ENCODE measurements at places on chromosomes 2 and 18.

DNA sequence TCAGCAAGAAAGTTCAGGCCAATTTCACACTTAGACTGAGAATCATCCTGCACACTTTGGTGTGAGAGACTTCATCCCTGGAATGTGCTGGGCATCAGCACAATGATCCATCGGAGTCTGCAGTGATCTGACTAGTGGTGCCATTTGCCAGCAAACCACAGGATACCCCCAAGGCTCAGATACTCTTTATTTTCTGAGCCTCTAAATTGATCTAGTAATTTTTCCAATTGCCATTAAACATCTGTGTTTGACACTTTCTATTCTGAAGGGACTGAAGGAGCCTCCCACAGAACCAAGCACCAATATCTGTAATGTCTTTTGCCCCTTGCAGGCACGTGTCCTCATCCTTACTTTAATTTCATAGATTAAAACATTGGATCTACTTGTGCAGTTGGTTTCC, 485.3 kb upstream of the SMIM21 start:
- DNase-seq: no peak

GRCh38 chr2:199602271-199602895, 144.6 kb upstream of the SATB2 start:
- DNase-seq: no peak

GRCh38 chr2:17229414-17229813, 288.8 kb downstream of the RAD51AP2 start:
- DNase-seq: no peak

DNA sequence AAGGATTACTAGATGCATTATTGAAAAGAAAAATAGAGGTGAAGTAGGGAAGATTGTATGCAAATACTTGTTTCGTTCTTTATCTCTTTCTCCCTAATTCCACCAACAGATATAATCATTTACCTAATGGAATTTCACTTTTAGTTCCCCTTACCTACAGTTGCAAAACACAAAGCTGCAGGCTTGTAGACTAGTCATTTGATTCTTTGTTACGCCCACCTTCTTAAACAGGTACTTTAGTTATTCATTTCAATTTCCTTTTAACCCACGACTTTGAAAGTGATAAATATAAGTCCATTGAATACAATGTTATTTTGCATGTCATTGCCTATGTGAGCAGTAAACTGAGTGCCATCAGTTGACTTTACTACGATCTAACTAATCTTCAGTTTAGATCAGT, 3.9 kb upstream of the HRH4 start:
- DNase-seq: no peak

DNA sequence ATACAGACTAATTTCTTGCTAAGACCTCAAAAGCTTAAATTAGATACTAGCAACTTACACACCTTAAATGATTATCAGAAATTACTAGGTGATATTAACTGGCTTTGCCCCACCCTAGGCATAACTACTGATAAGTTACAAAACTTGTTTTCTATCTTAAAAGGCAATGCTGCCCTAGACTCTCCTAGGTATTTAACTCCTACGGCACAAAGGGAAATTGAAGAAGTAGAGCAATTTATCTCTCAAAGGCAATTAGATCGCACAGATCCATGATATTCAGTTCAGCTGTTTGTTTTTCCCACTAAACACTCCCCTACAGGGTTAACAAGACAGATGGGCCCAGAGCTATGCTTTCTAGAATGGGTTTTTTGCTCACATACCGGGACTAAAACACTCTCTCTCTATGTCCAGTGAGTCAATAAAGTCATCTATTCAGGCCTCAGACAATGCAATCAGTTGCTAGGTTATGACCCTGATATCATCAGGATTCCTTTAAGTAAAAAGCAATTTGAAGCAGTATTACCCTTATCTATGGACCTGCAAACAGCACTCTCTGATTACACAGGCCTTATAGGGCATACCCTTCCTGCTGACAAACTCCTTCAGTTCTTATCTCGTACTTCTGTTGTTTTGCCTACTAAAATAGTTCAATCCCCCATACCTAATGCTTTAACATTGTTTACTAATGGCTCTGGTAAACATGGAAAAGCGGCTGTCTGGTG, 14.3 kb downstream of the MAP3K2 start:
- no peak for DNase-seq

DNA sequence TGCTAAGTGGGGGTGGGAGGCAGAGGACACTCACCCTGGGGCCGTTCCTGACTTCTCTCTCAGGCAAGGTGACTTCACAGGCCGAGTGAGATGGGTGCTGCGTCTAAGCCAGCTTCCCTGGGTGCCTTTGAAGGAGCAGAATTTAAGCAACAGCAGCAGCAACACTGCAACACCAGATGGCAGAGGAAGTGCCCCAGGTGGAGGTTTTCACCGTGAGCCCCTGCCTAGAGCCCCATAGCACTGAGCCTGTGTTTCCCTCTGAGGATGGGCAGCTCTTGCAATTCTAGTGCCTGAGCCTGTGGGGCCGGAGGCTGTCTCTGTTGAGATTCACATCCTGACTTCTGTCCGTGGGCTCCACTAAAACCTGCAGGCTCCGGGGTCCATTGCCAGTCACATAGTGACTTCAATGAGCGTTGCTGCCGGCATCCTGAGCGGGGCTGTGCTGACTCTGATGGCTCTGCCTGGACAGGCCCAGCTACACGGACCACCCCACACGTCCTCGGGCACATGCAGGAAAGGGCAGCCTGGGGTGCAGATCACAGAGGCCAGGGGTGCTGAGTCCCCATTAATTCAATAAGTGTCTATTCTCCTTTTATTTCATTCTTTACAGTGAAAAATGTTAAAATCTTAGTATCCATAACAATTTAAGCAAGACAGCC, 218.8 kb downstream of the SNTG2 start:
- no peak for DNase-seq

DNA sequence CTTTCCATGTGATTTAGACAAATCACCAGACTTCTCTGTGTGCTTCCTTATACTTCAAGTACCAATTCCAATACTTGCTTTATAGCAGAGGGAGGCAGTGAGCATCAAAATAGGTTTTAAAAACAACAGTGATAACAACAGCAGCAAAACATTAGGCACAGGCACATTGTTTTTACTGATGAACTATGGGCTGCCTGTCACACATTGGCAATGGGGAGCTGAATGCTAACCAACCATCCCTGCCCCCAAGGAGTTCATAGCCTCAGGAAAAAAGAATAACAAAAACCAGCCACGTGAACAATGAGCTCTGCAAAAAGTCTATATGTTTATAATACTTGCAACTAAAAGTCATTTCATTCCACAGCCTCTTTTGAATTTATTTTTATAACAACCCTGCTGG, 287.9 kb upstream of the TRIB2 start:
- no peak for DNase-seq

GRCh38 chr2:218229851-218230250, 12.9 kb downstream of the ARPC2 start:
- no peak for DNase-seq

GRCh38 chr2:238024986-238025385, 35.8 kb upstream of the SCLY start:
- DNase-seq: no peak

GRCh38 chr2:84686783-84687476, 170.6 kb downstream of the DNAH6 start:
- no peak for DNase-seq

DNA sequence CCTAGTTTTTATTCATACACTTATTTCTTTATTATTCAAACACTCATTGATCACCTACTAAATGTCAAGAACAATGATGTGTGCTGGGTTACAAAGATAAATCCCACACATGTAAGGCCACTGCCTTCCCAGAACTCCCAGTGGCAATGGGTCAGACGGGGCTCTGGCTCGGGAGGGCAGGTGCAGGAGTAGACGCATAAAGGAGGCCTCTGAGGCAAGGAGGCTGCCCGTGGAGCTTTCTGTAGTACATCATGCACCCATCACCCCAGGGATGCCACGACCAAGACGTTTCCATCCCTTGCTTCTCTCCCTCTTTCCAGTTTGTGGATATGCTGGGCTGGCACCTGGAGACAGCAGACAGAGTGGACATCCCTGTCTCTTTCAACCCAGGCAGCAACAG, 153.2 kb upstream of the TTC39C start:
- DNase-seq: no peak

DNA sequence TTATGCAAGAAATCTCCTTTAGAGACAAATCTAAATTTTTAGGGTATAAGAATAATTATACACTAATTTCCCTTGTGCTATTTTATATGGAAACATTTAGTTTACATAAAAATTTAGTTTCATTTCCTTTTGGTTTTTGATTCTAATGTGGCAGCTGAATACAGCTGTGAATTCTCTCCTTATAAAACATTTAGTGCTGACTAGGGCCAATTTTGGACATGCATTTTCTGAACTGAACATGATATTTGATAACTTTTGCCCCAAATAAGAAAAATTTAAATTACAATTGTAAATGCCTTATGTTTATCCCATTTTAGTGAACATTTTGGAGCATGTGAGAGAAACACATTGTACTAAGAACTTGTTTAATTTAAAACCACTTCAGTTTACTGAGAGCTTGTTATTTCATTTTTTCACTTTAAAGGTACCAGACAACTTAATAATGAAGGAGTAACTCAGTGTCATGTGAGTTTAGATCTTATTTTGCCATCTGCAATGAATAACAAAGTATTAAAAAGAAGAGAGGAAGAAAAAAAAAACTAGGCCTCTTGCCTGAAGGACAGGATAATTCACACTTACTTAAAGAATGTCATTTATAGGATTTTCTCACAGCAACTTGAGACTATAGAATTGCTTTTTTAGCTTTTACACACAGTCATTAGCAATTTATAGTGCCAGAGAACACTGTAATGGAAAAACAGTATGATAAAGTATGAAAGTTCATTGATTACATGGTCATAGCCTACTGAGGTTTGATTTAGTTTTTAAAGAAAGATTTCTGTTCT, 209.7 kb downstream of the ERBB4 start:
- no peak for DNase-seq

- DNase-seq: no peak
Measured at GRCh38 chr2:78908973-78909372, 116.5 kb upstream of the REG3G start.

GRCh38 chr18:61980355-61980754, 87.5 kb upstream of the RNF152 start:
- DNase-seq: no peak

DNA sequence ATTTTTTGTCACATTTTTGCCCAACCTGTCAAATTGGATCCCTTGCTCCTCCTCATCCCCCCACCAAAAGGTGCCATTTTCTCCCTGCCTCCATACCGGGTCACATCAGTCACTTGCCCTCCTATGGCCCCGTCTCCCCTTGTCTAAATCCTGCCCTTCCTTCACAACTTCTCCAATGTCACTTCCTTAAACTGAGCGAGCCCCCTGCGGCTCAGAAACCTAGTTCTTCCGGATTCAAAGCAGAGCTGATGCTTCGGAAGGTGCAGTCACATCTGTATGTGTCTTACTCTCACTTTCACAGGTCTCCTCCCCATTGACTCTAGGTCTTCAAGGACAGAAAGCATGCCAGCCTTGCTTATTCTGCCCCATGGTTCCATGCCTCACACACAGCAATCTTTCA, 22.1 kb downstream of the TNP1 start:
- DNase-seq: no peak

GRCh38 chr2:55437515-55438390, 18.1 kb upstream of the CCDC88A start:
- no peak for DNase-seq

DNA sequence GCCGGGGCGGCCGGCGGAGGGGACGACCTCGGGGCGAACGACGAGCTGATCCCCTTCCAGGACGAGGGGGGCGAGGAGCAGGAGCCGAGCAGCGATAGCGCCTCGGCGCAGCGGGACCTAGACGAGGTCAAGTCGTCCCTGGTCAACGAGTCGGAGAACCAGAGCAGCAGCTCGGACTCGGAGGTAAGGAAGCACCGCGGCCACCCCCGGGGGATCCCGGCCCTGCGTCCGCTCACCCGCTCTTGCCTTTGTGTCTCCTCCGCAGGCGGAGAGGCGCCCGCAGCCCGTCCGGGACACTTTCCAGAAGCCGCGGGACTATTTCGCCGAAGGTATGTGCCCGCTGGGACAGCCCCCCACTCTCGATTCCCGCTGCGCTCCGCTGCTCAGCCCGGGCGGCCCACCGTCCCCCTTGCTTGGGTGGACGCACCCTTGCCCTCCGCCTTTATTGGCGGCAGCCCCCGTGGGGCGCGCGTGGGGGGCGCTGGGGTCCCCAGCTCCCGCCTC, 611 bp downstream of the TCF7L1 start:
- peak; percentile 62 for DNase-seq

GRCh38 chr2:158395166-158395565, 61.4 kb downstream of the CCDC148 start:
- no peak for DNase-seq

DNA sequence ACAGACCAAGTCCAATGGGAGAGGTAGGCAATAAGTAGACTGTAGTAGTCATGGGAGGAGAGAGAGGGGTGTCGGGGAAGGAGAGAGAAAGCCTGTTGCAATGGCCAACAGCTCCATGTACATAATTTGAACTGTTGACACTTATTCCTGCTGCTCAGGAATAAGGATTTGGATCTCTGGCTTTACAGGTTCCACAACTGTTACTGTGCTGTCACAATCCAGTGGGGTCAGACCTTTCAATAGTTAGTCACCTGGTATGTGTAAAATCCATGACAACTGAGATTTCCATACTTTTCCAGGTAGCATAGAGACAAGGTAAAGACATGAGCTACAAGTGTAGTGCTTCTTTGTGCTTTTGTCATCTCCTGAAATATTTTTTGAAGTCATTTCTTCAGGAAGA, 47.5 kb upstream of the RIOK3 start:
- DNase-seq: no peak

- peak; percentile 28 for DNase-seq
Measured at GRCh38 chr2:233832869-233833311, 21.4 kb downstream of the HJURP start.

- no peak for DNase-seq
Measured at GRCh38 chr2:230774348-230774951, 61.8 kb downstream of the CAB39 start.

GRCh38 chr2:224360801-224361251, 41.1 kb downstream of the FAM124B start:
- DNase-seq: no peak

DNA sequence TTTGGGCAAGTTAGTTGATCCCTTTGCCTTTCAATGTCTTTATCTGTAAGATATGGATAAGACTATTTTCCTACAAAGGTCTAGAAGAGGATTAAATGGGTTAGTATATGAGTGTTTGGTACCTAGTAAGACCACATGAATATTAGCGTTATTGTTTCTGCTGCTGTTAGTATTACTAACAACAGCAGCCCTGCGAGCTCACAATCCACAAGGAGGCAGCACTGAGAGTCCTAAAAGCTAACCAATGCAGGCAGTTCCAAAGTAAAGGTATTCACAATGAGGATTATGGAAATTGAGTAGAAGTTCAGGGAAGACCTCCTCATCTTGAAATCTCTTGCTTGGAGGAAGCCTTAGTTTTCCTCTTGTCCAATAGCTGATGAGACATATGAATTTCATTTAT, 248.9 kb downstream of the TDRD15 start:
- DNase-seq: no peak

All from right hindlimb (tissue), 1 donor.